ENCODE measurements at places on chromosomes 4 and X. TPM values are rescaled to one million over a fixed set of nuclear protein-coding genes. Genes with fewer than 3 reads are reported as not detected.

DNA sequence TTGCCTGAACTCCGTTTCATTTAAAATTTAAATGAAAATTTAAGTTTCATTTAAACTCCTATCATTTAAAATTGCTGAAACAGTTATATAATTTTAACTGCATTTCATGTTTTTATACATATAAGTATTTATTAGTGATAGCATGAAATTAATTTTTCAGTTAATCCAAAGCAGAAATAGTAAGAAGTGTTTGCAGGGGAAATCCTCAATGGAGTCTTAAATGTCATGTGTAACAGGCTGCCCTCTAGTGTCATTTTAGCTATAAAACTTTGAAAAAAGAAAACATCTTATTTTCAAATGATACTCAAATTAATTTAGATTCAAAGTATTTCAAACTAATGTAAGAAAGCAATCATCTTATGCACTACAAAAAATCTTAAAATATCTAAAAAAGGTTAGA, 27.2 kb downstream of the TAPT1 start:
- DNase-seq, result no peak

DNA sequence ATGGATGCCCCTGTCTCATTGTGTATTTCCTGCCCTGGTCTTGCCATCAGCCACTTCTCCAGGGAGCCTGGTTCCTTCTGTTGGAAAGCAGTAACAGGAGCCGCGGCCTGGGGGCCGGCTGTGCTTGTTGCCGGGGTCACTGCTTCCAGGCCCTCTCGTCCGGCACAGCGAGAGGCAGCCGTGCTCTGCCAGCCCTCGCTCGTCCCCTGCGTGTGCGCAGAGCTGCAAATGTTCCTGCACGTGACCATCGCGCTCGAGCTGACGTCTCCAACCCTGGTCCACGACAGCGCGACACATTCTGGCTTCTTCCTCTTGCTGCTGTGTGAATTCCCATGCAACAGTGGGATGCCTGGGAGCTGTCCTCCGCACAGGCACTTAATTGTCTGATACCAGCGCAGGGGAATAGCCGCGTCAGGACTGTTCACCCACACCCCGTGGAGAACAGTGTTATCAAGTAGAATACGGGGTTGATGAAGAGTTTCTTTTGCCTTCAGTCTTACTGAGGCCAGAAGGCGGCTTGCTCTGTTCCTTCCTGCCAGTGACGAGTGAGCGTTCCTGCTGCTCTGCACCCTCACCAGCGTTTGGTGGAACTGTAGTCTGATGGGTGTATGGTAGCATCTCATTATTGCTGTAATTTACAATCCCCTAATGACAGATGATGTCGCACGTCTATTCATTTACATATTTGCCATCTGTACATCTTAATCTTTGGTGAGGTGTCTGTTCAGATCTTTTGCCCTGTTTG, 12.3 kb downstream of the PDE6B start:
- no peak for DNase-seq

- no peak for DNase-seq
Observed at GRCh38 chr4:60721685-60722084, 478.4 kb upstream of the ADGRL3 start.

- no peak for DNase-seq
Observed at GRCh38 chr4:73599182-73599581, 21.1 kb downstream of the RASSF6 start.

- DNase-seq, result no peak
Observed at GRCh38 chr4:162909952-162910351, 256.7 kb downstream of the NAF1 start.

DNA sequence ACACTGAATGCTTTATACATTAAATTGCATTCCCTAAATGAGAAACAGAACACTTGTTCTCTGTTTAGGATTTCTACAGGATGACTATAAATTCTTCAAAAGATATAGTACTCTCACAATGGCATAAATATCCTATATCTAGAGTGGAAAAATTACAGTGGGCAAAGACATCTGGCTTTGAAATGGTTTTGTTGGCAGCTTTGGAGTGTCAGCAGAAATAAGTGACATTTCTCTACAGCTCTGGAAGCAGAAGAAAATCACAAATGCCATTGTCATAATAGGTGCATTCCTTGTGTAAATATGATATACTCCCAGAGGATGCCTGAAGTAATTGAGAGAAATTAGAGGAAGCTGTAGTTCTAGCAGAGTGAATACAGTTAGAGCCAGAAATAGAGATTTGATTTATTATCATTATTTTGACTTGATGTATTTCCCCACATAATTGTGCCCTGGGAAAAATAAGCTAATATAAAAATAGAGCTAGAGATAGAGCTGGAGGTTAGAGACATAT, 95.9 kb upstream of the GALNTL6 start:
- DNase-seq, result no peak

DNA sequence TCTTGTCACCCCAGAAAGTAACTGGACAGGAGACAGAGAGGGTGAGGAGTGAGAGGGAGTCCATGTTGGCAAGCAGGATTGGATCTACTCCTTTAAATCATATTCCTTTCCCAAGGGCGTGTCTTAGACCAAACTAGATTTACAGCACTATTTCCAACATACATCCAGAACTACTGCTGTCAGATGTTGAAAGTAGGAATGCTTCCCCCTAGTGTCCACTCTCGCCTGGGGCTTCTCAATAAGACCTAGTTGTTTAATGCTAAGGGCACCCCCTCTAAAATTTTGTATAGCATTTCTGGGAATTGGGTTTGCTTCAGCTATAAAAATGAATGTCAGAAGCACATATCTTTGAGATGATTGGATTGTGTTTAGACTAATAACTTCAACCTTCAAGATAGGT, 13.3 kb downstream of the OFD1 start:
- no peak for DNase-seq

GRCh38 chr4:306551-306961, 1.3 kb upstream of the ZNF732 start:
- no peak for DNase-seq

GRCh38 chr4:80101792-80102116, 28.7 kb upstream of the ANTXR2 start:
- DNase-seq, result no peak

GRCh38 chr4:17117746-17118145, 219.3 kb upstream of the LDB2 start:
- DNase-seq, result no peak

UGT2B10 gene
- total RNA-seq, result not detected

DNA sequence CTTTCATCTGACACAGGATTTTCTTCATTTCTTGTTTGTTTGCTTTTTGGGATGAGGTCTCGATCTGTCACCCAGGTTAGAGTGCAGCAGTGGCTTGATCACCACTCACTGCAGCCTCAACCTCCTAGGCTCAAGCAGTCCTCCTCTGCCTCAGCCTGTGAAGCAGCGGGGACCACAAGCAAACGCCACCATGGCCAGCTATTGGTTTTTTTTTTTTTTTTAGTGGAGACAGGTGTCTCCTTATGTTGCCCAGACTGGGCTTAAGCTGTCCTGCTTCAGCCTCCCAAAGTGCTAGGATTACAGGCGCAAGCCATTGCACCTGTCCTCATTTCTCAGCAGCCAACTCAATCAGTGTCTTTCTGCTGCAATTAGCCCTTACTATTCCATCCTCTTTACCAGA, 10.3 kb downstream of the SPRY1 start:
- no peak for DNase-seq

DNA sequence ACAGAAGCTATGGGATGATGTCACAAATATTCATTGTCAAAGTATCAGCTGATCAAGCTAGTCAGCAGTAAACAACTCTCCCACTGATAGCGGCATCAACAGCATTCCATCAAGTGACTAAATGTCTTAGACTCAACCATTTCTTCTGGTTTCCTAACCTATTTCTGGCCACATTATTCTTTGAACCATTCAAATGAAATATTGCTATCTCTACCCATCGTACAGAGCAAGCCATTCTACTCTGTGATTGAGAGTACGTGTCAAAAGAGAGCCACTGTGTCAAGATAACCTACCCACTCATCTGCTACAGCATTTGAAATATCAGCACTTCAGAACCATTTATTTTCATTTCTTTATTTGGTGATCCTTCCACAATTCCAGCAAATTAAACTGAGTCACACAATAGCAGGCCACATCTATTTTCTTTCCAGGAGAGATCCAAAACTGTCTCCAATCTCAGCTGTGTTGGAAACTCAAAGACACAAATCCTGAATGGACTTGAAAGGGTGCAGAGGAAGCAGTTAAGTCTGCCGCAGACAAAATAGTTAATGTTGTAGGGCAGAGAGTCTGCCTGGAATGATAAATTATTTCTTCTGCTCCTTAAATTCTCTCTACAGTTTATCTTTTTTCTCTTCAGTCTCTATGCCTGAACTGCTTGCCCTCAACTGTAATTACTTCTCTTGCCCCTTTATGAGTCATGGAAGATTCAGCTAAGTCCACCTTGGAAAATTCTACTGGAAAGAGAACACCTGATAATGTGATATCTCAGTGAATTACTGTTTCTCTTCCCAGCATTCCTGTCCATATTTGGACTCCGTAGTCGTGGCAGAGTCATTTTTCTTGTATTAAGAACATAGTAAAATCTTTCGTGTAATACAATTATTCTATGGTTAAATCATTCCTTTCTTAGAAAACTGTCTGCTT, 364.8 kb downstream of the PDGFC start:
- no peak for DNase-seq

GRCh38 chrX:47297874-47298273, 65.1 kb downstream of the USP11 start:
- DNase-seq, result peak; percentile 19

DNA sequence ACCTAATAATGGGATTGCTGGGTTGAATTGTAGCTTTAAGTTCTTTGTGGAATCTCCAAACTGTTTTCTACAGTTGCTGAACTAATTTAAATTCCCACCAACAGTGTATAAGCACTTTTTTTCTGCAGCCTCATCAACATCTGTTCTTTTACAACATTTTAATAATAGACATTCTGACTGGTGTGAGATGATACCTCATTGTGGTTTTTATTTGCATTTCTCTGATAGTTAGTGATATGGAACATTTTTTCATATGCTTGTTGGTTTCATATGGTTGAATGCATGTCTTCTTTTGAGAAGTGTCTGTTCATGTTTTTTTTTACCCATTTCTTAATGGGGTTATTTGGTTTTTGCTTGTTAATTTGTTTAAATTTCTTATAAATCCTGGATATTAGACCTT, 1718.9 kb downstream of the C4orf33 start:
- no peak for DNase-seq

DNA sequence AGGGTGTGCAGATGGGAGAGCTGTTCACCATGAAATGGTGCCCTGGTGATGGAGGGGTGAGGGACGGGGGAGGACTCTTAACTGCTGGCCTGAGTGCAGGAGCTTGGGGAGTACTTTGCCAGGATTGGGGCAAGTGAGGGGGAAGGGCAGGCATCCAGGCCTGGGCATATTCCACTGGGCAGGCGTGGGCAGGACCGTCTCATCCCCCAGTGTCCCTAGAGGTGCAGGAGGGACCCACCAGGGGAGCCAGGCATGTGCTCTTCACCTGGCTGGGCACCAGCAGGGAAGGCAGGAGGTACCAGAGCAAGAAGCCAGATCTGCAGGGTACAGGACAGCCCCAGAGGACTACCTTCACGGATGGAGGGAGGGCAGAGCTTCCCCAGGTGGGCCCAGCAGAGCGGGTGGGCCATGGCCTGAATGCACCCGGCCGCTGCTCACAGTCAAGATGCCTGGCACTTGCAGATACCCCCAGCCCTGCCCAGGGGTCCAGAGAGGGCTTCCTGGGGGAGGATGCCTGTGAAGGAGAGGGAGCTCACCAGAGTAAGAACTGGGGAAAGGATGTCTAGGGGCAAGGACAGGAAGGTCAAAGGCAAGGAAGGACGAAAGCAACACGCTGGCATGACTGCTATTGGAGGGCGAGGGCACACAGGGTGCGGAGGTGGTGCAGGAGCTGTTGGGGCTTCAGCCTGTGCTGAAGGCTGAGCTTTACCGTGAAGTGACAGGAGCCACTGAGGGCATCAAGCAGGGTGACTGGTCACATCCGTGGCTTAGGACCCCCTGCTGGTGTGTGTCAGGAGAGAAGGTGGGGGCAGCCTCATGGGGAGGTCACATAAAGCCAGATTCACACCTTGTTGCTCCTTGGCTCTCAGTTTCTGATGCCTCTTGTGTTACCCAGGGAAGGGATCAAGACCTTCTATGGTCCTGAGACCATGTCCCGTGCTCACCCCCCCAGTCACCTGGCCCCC, 68.2 kb upstream of the NKX1-1 start:
- no peak for DNase-seq

DNA sequence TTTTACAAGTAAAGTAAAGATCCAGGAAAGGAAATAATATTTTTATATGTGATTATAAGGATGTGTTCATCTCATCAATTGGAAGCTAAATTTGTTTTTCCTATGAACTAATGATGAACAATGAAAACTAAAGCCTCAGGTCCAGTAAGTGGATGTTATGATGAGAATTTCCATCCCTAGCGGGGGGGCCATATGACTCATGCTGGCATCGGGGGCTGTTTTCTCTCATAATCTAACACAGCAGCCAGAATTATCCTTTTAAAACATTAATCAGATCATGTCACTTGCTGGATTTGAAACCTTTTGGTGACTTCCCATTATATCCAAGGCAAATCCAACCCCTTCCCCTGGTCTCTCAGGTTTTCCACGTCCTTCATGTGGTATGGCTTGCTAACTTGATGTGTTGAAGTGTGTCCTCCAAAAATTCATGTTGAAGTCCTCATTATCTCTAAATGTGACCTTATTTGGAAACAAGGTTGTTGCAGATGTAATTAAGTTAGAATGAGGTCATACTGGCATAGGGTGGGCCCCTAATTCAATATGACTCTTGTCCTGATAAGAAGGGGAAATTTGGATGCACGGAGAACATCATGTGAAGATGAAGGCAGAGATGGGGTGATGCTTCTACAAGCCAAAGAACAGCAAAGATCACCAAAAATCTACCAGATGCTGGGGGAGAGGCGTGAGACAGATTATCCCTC, 96.8 kb downstream of the AKAP4 start:
- no peak for DNase-seq

GAB3 gene
- 0.14 TPM for total RNA-seq

- no peak for DNase-seq
Observed at GRCh38 chr4:1345903-1346780, 866 bp upstream of the UVSSA start.

SOD3 gene
- 0.43 TPM for total RNA-seq

DNA sequence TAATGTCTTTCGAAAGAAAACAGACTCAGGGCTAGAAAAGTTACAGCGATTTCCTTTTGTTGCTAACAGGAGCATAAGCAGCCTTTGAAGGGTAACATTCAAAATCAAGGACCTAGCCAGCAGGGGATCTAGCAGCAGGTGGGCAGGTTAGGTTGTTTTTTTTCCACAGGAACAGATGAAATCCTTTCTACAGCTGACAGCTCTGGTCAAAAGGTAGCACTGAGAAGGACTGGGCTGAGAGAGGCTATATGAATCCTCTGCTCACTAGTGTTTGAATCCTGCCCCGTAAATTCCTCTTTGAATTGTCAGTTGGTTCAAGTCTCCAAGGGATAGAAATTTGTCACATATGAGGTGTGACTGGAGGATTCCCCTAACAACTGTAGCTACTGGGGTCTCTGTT, 188.2 kb downstream of the SH2D1A start:
- no peak for DNase-seq

DNA sequence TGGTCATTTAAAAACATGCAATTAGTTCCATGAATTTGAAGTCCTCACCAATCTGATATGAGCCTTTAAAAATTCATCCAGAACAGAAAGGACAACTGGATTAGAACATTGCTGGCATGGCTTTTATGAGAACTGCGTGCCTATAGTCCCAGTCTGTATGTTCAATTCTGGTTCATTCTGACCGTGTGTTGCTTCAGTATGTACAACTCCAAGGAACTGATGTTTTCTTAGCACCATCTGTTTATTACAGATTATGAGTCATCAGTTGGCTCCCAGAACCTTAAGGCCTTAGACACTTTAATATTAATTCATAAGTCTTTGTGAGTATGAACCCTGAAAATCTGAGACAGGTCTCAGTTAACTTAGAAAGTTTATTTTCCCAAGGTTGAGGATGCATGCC, 115.0 kb downstream of the CEP44 start:
- DNase-seq, result no peak
